GM13976 (cell line): ENCODE measurements at places on chromosomes 6 and 20.

GRCh38 chr20:16124491-16124890 is 448.8 kb downstream of the KIF16B start:
- no peak for DNase-seq

- no peak for DNase-seq
Measured at GRCh38 chr20:31949877-31950646, 1.8 kb downstream of the PDRG1 start.

DNA sequence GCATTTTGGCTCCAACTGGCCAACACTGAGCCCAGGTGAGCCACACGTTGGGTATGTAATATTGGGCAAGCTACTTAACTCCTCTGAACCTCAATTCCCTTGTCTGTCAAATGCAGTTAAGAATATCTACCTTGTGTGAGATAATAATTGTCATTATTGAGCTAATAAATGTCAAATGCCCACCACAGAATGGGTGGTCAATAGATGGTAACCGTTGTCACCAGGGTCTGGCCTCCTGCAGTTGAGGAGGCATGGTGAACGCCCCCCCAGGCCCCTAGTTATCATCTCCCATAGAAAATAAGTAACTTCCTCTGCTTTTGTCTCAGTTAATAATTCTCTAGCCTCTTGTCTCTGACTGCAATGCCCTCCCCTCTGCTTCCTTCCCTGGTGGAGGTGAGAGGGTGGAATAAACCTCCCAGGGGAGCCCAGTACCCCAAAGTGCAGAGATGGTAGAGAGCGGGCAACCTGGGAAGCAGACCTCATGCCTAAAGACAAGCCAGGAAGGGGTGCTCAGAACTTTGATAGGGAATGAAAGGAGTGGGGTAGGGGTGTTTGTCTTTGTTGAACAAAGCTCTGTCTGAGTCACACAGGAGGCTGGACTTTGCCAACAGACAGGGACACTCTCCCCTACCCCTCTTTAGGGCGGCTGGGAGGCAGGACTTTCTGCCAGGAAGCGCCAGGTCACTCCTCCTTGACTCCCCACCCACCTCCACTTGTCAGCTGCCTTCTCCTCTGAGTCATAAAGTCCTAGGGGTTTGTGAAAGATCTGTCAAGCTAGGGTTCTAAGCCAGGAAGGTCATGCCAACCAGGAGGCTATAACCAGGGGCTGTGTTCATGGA is 1.3 kb upstream of the UNC5CL start:
- DNase-seq, result no peak

DNA sequence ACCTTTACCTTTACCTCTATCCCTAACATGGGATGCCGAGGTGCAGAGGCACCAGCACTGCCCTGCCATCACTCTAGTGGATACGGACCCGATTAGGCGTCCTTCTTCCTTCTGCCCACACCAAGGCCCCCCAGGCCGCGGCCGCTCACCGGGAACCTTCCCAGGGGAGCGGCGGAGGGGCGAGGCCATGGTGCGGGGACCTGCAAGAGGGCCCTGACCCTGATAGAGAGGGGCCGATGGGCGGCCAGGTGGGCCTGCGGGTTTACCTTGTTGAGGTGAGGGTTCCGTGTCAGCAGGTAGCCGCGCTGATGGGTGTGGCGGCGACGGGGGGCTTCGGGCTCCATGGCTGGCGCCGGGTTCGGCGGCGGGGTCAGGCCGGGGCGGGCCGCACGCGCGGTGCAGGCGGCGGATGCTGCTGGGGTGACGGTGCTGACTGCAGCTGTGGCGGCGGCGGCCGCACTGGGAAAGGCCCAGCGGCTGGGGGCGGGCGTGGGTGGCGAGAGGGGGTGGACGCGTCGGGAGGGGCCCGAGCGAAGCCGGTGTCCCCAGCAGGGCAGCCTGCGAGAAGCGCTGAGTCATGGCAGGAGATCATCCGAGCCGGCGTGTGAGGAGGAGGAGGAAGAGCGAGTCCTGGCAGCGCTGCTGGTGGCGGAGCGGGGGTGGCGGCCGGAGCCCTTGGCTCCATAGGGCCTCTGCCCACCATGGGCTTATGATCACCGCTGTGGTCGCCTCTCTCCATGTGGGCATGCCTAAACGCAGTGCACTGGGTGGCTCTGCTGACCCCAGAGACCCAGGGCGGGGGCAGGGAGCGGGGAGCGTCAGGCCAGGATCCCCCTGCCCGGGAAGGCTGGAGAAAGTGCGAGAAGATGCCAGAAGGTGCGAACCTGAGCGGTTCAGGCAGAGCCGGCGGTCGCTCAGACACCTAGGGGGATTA is at the start of gene ME1:
Gene ME1 (minus strand): TSS at position 441 of the 934 bp plus-strand sequence. CDS start 97 bp downstream, at position 344.
- DNase-seq, result peak; percentile 83

- peak; percentile 24 for DNase-seq
Measured at GRCh38 chr6:54737247-54737646, 109.3 kb upstream of the FAM83B start.

DNA sequence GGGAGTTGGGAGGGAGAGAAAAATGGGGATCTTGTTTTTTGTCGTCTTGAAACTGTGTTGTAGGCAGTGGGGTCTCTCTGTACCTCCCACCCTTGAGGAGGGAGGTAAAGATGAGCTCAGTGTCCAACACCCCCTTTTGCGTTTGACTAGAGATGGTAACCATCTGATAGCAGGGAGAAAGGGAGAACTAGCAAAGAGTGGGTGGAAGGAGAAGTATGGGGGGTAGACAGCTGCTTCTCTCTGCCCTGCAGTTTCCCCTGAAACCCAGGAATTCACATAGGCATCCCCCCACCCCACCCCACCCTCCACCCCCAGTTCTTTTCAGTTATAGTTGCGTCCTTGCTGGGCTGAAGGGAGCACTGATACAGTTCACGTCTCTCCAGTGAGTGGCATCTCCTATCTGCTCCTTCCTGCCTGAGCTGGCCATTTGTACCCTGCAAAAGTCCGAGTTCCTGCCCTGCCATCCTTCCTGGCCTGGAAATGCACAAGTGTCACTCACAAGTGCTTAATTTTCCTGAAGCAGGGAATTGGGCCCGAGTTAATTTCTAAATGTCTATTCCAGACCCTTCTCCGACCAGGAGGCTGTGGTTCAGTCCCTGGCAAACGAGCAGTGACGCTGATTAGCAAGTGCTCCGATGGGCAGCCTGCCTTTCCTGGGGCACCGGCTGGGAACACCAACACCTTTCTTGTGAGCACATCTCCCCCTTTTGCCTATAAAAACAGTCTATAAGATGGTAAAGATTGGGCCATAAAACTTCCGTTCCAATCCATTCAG is 1.5 kb downstream of the SIRPA start:
- DNase-seq, result no peak

DNA sequence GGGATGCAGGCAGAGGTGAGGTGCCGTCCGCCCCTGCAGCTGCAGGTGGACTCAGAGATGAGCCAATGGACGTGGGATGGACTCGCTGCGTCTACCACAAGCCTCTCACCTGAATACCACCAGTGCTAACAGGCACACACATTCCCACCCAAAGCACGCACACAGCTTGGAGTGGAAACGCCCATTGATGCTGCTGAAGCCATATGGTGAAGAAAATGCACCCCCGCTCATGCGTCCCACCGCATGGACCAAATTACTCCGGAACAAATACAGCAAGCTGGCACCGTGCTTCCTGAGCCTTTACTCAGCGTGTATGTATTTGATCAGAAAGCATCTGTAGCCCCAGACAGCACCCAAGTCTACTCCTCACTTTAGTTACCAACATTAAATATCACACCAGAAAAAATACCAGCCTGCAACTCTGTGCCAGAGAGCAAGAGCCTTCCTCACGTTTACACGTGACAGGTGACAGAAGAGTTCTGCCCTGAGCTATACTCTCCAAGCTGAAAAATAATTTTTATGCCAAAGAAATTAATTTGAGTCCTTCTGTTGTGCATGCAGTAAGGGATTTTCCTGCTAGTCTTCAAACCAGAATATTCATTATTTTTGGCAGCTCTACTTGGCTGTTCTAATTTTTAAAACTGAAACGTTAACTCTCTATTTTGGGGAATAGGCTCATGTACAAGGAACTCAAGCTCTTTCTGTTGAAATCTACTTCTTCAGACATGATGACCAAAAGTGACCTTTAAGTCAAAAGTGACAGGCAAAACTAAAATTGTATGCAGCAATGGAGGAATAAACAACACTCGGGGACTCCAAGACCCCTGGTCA is 58.2 kb upstream of the SYNDIG1 start:
- DNase-seq, result no peak

DNA sequence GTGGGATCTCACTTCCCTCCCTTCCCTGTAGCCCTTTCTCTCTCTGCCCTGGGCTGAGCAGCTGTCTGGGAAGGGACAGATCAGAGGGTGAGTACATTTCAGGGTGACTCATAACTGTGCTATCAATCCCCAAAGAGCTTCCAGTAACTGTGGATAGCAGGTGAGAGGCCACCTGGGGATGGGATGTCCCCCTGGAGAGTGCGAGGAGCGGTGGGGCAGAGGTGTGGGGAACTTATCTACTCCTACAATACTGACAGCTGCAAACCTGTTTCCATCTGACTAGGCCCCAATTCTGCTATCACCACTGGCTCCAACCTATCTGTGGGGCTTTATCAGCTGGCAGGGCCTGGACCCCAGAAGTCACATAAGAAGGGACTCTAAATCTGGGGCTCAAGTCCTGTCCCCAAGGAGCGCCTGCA is 32.6 kb downstream of the KCNK5 start:
- no peak for DNase-seq

GRCh38 chr20:23404196-23404595 is 17.1 kb downstream of the NAPB start:
- no peak for DNase-seq

DNA sequence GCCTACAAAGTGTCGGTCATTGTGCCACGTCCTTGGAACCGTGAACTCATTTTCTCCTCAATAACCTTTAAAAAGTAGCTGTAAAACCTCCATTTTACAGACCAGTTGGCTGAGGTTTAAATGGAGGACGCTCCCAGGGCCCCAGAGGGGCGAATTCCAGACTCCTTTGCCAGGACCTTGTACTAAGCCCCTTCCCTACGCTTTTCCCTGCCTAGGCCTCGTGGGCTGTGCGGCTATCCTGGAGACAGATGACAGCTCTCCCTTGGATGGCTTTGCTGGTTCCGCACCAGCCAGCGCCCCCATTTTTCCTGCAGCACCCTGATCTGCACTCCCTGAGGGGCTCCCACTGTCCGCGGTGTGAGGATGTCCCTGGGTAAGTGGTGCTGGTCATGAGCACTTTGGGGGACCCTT is 12.1 kb upstream of the SNHG17 start:
- no peak for DNase-seq

DNA sequence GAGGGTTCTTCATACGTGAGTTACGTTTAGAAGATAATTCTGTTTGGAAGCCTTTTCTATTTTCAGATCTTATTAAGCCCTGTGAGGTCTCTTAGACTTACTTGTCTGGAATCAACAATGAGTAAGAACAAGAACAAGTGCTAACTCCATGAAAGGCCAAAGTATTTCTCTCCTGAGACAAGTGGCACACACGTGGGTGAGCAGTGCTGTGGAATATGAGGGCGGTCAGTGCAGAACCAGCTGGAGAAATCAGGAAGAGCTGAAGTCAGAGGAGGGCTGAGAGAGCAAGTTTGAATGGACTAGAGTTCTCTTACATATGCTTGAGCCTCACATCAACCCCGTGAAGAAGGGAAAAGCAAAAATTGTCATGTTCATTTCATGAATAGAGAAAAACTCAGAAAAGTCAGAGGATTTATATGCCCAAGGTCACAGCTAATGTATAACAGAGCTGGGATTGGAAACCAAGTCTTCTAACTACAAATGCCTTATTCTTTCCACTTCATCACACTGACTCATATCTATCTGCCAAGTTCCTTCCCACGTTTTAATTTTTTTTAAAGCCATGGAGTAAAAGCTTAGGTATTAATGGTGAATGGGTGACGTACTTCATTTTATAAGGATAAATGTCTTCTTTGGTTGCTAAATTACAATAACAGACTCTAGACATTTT is 201.3 kb upstream of the DTNBP1 start:
- DNase-seq, result no peak
